ENCODE measurements at places on chromosomes 2 and 18.
A peak's percentile ranks its signal among the peaks of the same experiment; 100 is the strongest.

GRCh38 chr2:240505910-240506309, 51.9 kb downstream of the ANKMY1 start:
- DNase-seq = no peak

DNA sequence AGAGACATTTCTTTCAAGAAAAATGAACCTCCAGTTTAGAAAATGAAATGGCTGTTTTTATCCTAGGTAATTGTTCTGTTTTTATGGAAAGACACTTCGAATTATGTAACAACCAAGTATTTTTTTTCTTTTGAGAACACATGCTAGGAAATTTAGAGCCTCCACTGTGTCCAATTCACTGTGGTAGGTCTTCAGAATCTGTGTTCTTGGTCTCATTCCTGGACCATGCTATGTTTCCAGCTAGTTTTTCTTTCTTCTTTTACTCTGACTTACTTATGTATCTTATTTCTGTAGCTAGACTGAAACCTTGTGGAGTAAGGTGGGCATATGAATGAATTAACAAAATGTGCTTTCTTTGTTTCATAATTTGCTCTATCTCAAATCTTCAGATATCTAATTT, 391.7 kb upstream of the KLHL29 start:
- DNase-seq = no peak

- DNase-seq = no peak
Measured at GRCh38 chr2:234136461-234136860, 86.0 kb downstream of the SPP2 start.

- no peak for DNase-seq
Measured at GRCh38 chr2:7962161-7962560, 719.7 kb upstream of the ID2 start.

- no peak for DNase-seq
Measured at GRCh38 chr18:49569724-49570123, 7.9 kb downstream of the LIPG start.

GRCh38 chr18:50844960-50845359, 25.1 kb upstream of the MRO start:
- DNase-seq = no peak

GRCh38 chr2:169572821-169573159, 875 bp downstream of the FASTKD1 start:
- DNase-seq = no peak

GRCh38 chr2:33321876-33322483, 154.5 kb upstream of the RASGRP3 start:
- peak; percentile 49 for DNase-seq

GRCh38 chr2:89763254-89763580, 1071.7 kb downstream of the RPIA start:
- peak; percentile 28 for DNase-seq

- peak; percentile 53 for DNase-seq
Measured at GRCh38 chr2:127647242-127648190, 1.6 kb downstream of the GPR17 start.

- no peak for DNase-seq
Measured at GRCh38 chr2:222450021-222450420, 25.7 kb downstream of the SGPP2 start.

DNA sequence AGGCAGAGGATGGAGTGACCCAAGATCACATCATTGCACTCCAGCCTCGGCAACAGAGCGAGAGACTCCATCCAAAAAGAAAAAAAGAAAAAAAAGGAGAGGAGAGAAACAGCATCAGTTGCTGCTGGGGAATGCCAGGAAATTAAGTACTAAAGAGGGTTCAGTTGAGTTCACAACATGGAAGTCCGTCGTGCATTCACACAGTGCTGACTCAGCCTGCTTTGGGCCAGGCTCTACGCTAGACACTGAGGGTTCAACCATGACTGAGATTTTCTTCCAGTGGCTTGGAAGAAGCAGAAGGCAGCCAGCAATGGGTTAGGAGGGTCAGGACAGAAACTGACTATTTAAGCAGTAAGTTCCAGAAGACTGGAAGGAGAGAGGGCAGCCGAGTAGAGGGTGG, 108.8 kb downstream of the FMNL2 start:
- no peak for DNase-seq

DNA sequence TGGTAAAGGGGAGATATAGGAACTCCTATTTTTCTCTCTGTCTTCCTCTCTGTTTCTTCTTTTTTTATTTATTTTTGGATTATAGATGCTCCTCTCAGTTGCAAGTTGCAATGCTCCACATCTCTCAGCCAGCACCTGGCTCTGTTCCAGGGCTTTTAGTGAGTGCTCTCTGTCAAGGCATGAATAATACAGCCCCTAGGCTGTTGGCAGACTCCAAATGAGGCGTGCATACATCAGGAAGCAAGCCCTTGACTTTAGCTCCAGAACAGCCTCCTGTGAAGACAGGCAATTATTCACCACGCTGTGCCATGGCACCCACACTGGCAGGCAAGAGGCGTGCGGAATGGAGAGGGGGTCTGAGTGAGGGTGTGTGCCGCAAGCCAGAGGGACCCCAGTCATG, 228.1 kb upstream of the PXDN start:
- DNase-seq = peak; percentile 57

DNA sequence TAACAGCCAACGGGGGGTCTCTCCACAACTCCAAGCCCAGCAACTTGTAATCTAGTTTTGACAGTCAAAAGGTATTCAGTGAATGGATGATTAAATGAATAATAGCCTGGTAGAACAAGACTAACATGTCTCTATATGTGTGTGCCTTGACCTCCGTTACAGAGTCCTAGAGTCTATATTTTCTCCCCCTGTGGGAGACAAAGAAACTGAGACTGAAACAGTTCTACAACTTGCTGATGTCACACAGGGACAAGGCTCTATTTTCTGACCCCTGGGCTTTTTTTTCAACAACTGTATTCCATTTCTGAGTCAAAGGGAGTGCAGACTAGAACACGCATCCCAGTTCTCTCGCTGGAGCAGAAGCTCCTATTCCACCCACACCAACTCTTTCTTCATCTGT, 223.6 kb upstream of the AGAP1 start:
- DNase-seq = no peak

GRCh38 chr18:44358402-44358801, 322.3 kb upstream of the SETBP1 start:
- DNase-seq = no peak

DNA sequence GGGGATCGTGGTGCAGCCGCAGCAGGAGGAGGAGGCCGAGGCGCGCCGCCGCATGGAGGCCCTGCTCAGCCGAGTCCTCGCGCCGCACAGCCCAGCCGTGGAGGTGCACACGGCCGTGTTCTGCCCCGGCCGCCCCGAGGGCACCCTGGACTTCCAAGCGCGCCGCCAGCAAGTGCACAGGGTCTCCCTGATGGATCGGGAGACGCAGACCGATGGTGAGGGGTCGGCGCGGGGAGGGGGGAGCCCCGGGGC, 5.1 kb upstream of the SPATA3 start:
- DNase-seq = no peak

DNA sequence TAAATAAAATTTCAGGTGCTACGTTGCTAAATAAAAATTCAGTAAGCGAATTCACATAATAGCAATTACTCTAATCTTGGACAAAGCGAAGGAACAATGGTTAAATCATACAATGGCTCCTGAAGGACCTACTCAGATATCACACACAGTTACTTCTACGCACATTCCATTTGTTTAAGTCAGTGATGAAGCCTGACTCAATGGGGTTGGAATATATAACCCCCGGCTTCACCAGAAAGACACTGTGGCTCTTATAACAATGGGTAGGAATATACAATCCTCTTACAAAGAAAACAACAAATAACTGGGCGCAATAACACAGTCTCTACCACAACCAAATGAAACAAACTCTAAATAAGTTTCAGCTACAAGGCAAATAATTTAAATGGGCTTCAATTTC, 349.5 kb downstream of the IRS1 start:
- DNase-seq = no peak

DNA sequence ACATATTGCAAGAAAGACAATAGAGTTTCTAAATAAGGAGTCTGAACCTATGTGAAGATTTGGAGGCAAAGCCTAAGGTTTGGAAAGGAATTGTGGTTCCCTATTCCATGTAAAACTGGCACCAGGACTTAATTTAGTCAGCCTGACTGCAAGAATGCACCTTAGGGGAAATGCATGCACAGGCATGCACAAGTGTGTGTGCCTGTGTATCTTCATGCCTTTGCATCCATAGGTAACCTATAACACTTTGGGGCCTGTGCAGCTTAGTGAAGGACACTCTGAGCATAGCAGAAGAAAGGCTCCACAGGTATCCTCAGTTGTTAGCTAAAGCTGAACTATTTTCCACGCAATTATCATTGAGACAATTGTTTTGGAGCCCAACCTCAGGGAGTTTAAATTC, 73.4 kb downstream of the RPRM start:
- DNase-seq = no peak

DNA sequence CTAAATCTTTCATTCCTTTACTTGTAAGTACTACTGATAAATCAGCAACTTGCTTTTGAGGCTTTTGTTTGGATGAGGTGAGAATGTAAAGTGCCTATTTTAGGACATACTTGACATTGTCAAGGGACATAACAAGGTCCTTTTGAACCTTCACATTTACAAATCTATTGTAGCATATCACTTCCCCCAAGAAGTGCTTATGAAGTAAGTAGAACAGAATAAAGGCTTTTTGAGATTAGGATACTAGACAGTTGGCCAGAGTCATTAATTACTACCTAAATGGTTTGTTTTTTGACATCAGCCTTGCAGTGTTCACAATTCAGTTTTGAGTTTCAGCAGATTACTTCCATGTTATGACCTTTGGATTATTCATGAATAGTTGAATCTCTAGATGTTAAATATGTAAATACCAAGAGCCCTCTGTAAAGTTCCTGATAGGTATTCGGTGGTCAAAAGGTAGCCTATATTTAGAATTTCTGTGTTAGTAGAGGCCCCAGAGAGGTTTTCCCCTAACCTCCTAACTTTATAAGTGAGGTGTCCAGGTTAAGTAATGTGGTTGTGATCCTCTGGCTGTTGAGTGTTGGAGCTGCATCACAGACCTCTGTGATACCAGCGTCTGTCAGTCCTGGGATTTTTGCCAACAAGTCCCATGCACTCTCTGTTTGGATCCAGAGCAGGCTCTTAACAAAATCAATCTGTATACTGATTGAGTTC, 67.2 kb downstream of the LCLAT1 start:
- no peak for DNase-seq

DNA sequence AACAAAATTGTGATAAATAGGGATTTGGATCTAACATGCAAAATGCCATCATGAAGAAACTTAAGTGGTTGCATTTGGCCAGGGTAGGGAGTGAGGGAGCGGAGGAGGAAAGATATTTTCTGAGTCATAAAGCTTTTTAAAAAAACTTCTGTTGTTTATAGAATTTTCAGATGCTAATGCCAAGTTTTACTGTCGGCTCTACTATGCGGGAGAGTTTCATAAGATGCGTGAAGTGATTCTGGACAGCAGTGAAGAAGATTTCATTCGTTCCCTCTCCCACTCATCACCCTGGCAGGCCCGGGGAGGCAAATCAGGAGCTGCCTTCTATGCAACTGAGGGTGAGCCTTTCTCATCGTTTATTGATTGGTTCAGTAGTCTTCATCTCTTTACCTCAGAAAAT, 56.0 kb upstream of the PTH2R start:
- no peak for DNase-seq

DNA sequence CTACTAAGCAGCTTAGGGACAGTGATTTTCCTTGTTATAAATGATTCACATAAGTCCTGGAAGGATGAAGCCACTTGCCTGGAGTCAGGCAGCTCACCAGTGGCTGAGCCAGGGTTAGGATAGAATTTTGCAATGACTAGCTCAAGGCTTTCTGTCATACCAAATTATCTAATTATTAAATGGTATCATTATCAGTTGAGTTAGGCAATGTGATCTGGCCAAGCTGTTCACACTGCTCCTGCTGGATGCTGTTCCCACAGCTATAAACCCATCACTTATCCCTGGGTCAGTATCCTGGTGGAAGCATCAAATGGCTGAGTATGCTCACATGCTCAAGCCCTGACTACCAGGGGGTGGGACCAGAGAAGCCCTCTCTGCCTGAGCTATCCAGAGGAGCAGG, 235.2 kb downstream of the MTX2 start:
- no peak for DNase-seq

DNA sequence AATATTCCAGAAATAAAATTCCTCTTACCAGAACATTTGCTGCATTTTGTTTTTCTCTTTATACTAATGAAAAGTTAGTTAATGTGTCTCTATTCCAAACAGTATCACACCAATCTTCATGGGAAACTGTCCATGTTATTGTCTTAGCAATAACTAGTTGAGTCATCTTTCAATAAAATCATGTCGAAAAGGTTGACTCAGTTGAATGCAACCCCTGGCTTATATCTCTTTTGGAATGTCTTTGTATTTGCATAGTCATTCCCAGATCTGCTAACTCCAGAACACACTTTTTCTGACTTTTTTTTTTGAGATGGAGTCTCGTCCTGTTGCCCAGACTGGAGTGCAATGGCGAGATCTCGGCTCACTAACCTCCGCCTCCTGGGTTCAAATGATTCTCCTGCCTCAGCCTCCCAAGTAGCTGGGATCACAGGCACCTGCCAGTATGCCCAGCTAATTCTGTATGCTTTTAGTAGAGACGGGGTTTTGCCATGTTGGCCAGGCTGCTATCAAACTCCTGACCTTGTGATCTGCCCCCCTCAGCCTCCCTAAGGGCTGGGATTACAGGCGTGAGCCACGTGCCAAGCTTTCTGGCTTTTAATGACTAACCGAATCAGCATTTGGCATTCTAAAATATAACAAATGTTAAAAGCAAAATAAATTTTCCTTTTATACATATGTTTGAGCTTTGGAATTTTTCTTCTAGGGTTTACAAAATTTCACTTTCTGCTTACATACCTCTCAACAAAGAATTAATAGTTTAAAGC, 133.2 kb upstream of the GULP1 start:
- DNase-seq = no peak

GRCh38 chr2:16270441-16270840, 330.1 kb downstream of the MYCN start:
- DNase-seq = no peak

GRCh38 chr2:26630669-26631360, 10.4 kb downstream of the CIB4 start:
- DNase-seq = no peak

DNA sequence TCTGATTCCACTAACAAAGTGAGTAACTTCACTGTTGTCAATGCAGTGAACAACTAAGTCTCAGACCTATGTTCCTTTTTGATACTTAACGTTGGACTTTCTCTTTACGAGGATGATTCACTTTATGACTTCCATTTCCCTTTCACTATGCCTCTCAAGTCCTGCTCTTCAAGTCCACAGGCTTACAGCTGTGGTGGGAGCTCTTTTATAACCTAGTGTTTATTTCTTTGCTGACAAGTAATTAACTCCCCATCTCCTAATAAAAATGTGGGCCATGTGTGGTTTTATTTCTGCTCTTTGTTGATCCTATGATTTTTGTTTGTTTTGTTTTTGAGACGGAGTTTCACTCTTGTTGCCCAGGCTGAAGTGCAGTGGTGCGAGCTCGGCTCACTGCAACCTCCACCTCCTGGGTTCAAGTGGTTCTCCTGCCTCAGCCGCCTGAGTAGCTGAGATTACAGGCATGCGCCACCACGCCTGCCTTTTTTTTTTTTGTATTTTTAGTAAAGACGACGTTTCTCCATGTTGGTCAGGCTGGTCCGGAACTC, 142.1 kb downstream of the USP34 start:
- no peak for DNase-seq

Measured in left ventricle myocardium superior (tissue), 1 donor.